Smooth muscle cell of the brain vasculature (primary cell): ENCODE measurements at places on chromosomes 5 and 9.

DNA sequence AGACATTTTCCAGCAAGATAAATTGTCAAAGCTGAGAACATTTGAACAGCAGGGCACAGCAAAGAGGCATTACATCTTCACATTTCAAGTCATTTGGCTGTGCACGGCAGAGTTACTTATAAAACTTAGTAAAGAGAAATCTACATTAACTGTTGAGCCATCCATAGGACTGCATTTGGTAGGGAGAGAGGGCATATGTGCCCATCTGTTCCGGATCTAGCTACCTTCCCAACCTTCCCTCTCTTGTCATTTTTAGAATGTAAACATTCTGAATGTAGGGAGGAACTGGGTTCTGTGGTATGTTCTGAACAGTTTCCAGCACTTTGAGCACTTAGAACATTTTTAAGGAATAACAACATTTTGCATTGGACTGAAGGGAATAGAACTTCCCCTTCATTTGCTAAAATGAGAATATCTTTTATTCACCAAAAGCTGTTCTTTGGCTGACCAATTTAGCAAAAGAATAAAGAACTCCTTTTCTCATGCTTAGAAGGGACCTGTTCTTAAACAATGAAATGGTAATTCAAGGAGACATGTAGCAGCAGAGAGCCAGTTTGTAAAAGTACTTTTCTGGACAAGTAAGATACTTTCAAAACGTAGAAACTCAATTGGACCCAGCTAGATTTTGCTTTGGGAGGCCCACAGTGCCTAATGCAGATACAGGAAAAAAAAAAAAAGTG is 104.4 kb downstream of the CETN3 start:
- no peak for DNase-seq

DNA sequence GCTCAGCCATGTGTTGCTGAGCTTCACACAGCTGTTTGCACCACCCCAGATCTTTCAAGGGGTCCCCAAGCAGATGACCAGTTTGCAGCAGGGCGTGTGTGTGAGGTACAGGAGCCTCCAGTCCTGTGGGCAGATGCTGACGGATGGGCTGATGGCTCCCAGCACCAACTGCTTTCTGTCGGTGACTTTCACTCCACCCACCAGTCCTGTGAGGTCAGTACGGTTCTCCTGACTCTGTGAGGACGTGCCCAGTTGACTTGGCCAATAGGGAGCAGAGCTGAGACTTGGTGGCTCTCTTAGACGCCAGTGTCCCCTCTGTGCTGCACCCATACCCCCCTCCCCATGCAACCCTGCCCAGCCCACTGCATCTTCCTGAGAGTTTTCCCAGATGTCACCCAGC is 19.7 kb downstream of the COL5A1 start:
- DNase-seq, result no peak

DNA sequence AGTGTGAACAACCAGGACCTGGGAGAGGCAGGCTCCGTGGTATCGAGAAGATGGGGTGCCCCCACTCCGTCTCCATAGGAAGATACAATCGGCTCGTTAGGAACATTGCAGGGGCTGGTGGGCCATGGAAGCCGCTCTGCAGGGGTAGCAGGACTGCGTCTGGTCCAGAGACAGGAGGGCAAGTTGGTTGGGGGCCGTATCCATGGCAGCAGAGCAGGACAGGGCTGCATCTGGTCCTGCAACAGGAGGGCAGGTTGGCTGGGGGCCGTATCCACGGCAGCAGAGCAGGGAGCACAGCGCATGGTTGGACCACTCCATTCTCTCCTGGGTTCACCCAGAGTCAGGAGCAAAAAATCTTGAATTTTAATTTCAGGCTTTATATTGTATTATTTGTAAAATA is 98.2 kb downstream of the ANKRD33B start:
- DNase-seq, result no peak

DNA sequence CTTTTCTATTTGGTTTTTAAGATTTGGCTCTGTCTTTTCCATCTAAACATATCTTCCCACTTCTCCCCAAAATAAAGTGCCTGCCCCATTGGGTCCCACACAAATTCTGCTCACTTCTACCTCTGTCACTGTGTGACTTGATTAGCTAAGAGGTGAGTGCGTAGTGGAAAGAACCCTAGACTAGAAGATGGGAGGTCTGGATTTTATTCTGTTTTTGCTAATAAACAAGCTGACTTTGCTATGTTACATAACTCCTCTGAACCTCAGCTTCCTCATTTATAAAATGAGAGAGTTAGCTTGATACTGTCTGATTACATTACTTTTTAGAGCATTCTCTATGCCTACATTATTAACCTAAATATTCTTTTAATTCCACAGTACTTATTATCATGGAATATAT is 51.3 kb upstream of the PTGER4 start:
- no peak for DNase-seq

GRCh38 chr9:70778568-70778967 is 342.9 kb downstream of the TRPM3 start:
- no peak for DNase-seq

DNA sequence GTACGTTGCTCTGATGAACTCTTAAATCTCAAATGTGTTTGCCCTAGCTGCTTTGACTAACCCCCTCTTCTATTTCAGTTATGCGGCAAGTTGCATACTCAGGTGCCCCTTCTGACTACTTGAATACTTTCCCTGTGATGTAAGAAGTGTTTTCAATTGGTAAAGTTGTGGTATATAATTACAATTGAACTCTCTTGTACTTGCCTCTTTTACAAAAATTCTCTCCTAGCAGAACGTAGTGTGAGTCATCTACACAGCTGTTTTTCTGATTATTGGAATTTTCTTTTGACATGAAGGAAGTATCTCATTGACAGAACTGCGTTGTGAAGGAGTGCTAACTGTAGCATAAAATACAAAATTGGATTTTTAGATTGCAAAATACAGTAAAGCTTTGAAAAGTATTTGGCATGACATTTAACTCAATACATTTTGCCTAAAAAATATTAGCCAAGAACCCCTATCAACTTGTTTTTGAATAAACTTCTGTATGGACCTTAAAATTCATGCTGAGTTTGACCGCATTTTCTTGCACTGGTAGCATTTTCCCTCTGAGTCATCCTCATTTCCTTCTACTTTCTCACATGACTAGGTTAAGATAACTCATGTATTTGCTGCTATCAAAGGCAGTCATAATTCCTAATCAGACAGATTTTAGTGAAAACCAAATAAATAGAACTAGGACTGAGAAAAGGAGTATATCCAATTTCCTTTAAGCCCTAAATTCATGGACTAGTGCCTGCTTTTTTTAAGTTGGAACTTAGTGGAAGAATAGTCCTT is 6.3 kb downstream of the CRHBP start:
- peak; percentile 41 for DNase-seq

DNA sequence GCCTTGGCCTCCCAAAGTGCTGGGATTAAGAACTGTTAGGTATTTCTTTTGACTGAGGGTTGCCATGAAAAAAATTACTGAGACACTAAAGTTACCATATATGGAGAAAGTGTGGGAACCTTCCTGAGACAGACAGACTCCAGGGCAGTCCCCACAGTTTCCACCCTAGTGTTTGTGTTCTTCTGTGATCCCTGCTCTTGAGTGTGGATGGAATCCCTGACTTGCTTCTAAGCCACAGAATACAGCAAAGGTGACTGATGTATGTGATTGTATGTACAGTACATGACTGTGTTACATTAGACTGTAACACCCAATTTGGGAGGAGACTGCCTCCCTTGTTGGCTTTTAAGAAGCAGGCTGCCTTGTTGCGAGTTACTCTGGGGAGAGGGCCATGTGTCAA is 24.7 kb upstream of the ADAM19 start:
- DNase-seq, result no peak

DNA sequence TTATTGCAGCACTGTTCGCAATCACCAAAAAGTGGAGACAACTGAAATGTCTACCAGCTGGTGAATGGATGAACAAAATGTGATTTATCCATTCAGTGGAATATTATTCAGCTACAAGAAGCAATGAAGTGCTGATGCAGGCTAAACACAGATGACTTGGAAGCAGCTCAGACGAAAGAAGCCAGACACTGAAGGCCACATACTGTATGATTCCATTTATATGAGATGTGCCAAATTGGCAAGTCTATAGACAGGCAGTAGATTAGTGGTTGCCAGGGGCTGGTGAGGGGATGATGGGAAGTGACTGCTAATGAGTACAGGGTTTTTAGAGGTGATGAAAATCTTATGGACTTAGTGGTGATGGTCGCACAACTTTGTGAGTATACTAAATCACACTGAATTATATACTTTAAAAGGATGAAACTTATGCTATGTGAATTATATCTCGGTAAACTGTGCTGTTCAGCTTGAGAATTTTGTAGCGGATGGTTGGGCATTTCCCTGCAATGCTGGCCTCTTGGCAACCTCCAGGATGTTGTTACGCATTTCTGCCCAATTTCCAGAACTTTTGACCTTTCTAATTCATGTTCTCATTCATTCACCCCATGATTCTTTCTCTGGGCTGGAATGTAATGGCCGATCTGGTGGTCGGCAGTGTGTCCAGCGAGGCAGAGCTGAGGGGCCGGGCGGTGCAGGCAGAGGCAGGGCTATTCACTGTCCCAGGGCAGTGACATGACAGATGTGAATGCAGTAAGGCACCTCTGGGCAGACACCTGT is 22.0 kb upstream of the WNK2 start:
- no peak for DNase-seq

GRCh38 chr9:33029231-33029786 is 4.2 kb downstream of the DNAJA1 start:
- no peak for DNase-seq

DNA sequence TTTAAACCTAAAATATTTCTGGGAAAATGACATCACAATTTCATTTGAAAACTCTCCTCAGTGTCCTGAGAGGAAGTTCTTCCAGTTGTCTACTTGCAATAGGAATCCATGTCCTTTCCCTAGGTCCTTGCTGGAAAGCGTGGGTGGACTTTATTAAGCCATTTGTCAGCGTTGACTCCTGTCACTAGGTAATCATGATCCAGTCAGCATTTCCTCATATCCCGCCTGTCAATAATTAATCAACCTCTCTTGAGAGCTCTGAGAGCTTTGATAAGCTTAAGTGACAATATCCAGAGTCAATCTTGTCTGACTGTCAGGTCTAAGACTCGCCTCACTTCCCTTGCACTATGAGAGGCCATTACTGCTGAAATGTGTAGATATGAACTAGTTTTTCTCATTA is 107.2 kb upstream of the SLIT3 start:
- DNase-seq, result no peak

DNA sequence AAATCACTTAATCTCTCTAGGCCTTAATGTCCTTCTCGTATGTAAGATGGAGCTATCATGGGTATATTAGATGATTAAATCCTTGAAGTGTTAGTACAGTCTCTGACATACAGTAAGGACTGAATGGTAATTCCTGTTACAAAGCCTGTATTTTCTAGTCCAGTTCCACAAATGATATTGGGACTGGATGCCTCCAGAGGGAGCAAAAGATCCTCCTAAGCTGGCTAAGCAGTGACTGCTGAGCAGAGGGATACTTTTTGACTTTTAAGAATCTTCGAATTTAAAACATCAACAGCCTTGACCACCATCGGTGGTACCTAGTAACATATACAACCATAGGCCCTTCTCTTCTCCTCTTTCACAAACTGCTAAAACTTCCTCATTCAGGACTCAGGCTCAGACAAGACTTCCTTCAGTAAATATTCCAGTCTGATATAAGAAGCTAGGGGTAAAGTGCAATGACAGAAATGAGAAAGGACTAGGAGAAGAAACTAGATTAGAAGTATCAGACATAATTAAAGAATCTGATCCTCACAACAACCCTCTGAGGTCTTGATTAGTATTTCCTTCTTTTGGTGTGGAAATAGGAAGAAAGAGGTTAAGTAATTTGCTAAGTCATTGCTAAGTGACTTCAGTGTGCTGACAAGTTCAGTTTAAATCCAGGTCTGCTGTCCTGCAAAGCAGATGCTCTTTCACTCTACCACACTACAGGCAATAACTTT is 13.9 kb downstream of the PTAR1 start:
- no peak for DNase-seq

GRCh38 chr9:130579738-130580463 is 524 bp downstream of the FUBP3 start:
- no peak for DNase-seq

- DNase-seq, result no peak
These were observed 380.2 kb upstream of the ZNF462 start for GRCh38 chr9:106482733-106483132.

DNA sequence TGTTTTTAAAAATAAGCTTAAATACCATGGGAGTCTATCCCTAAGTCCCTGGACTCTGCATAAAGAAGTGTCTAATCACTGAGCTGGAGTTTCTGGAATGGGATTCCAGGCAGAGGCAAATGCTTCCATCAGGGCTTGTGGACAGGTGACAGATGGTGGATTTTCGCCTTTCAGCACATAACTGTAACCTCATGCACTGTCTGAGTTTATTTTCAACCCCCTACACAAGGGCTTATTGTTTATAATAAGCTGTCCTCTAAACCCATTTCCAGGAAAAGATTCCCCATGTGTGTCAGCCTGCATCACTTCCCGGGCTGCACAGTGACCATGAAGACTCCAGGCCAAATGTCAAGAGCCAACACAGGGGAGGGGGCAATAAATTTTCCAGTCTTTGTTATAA is 264.0 kb downstream of the PIK3R1 start:
- no peak for DNase-seq

DNA sequence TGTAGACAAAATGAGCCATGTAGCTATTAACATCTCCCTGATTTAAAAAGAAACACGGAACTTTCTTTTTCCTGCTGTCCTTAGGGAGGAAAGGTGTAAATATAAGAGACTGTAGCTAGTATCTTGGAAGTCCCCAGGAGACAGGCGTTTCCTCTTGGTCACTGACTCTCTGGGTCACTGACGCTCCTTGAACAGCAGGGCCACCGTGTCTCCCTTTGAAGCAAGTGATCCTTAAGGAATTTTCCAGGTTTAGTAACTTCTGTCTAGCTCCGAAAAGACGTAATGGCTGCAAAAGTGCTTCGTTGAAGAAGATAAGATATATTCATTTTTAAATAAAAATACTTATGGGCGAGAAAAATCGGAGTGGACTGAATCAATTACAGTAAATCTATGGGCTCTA is 745 bp upstream of the CLTA start:
- no peak for DNase-seq

DNA sequence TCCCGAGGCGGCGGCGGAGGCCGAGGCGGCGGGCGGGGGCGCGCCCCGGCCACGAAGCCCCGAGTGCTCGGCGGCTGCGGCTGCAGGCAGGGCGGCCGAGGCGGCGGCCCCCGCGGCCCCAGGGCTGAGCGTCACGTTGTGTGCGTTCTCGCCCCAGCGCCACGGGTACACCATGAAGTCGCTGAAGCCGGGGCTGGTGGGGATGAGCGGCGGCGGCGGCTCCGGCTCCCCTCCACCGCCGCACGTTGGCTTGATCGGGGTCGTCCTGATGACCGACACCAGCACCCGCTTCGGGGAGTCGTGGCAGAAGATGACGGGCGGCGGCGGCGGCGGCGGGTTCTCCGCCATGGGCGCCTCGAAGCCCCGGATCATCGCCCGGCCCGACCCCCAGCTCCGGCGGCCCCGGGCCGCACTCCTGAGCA is 498 bp downstream of the ZNF367 start:
- no peak for DNase-seq

DNA sequence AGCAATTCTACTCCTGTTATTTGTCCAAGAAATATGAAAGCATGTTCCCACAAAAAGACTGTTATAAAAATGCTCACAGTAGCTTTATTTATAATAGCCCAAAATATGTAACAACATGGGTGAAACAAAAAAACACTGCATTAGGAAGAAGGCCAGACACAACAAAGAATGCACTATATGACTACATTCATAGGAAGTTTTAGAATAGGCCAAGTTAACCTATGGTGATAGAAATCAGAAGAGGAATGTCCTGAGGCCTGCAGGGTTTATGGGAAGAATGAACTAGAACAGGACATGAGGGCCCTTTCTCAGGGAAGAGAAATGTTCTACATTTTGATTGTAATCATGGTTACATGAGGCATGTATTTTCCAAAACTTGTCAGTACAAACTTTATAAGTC is 24.7 kb upstream of the TAS2R1 start:
- DNase-seq, result no peak

- DNase-seq, result no peak
These were observed 92.6 kb upstream of the CDH6 start for GRCh38 chr5:31100781-31101310.
